ENCODE measurements at places on chromosomes 12 and 14.

GRCh38 chr14:63361790-63362189 lies 43.1 kb upstream of the GPHB5 start:
- no peak for DNase-seq

DNA sequence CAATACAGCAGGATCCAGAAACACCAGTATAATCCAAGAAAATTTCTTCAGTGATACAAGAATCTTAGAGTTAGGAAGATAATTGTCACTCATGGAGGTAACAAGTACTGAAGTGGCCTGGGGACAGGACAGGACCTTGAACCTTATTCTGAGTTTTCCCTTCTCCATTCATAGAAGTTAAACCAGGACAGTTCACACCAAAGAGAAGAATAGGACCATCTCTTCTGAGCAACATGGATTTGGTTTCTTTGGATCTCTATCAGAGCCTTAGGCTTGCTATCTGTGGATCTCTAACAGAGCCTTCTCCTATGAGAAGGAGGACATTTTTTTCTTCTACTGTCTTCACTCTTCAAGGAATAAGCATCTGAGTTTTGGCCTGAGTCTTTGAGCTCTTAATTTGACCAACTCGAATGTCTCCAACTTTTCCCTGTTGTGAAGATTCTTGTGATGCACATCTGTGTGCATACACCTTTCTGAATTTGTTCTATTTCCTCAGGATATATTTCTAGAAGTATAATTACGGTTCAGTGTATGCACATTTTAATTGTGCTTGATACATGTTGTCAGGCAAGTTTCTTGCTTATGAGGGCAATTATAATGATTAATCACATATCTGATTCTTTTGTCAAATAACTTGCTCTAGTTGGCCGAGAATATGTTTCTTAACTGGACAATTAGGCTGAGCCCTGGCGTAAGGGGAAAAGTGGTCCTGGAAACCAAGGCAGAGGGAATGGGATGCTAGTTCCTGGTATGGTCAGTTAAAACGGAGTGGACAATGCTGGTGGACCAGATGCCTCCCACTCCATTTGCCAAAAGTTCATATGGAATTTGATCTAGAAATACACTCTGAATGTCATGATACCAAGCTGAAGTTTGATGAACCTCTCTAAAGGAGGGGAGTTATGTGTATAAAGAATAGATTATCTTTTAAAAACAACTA lies 6.6 kb downstream of the KRT6A start:
- DNase-seq = no peak

DNA sequence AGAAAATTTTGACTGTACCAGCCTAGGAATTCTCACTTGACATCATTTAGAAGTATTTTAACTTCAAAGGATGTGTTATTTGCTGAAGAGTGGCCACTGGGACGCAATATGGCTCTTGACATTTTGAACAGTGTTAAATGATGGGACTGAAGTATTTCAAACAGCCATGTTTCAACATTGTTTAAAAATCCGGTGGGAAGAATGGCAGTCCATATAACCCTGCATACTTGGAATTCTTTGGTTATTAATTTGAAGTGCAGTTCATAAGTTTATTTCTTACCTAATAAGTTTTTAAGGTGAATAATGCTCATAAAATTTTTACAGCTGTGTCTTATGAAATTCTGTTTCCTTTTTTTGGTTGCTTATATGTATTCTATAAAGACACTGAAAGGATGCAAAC lies 8.3 kb downstream of the TMTC2 start:
- no peak for DNase-seq

DNA sequence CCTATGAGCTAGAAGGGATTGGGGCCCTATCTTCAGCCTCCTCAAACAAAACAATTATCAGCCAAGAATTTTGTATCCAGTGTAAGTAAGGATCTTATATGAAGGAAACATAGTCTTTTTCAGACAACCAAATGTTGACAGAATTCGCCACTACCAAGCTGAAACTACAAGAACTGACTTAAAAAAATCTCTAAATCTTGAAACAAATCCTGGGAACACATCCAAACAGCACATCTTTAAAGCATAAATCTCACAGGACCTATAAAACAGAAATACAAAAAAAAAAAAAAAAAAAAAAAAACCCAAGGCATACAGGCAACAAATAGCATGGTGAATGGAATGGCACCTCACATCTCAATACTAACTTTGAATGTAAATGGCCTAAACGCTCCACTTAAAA lies 41.3 kb upstream of the LMNTD1 start:
- no peak for DNase-seq

DNA sequence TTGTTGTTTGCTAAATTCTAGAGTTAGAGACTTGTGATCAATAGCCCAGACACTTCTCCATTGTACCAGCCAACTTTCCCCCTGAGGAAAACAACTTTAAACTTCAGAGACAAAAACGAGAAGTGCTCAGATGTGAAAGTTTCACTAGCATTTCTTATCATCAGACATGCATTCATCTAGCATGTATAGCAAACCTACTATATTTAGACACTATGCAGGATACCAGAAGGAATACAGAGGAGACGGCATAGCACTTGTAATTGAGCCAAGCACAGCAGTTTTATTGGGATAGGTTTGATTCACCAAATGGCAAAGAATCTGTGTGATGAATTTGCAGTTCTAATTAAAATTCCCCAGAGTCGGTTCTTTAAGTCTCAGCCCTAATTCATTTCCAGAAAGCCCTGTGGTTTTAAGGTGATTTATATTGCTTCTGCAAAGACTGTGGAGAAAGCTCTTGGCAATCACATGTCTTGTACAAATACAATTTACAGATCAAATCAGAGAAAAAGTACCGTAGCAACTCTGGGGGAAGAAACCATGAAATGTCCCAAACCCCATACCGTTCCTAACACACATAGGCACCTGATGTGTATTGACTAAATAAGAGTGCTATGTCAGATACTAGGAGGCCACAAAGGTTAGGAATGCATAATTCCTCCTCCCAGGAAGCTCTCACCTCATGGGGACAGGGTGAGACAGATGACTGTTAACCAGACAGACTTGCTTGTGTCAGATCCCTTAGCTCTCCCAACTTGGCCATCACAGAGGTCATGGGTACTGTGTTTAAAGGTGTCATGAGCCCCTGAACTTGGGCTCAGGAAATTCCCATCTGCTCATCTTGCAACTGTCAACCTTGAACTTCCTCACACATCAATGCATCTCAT lies 69.6 kb upstream of the KRAS start:
- DNase-seq = no peak

DNA sequence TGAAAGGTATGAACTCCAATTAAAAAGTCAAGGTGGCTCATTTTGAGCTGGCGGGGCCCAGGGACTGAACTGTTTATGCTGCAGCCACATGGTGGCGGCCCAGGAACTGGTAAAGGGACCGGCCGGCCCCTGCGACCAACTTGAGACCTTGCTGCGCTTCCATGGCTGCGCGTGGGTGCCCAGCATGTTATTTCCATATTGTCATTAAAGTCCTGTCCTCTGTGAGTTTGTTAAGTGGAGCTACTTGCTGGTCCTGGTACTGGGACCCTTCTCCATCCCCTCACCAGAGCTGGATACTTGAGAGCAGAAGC lies 62.3 kb downstream of the BEGAIN start:
- DNase-seq = no peak

DNA sequence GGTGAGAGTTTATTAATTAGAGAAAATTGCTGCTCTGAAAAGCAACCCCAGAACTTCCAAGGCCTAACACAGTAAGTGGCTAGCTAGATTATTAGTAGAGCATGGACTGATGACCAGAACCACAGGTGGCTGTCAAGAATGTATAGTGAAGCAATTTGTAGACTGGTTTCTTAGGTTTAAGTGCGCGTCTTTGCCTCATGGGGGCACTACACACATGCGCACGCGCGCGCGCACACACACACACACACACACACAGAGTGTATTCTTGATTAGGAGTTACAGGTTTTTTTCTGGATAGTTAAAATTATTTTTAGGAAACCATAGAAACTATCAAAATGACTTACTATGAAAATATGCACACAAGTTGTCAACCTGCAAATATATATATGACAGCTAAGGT lies 66.5 kb downstream of the BHLHE41 start:
- no peak for DNase-seq

GRCh38 chr14:58721723-58722122 lies 84.0 kb downstream of the DACT1 start:
- DNase-seq = no peak

DNA sequence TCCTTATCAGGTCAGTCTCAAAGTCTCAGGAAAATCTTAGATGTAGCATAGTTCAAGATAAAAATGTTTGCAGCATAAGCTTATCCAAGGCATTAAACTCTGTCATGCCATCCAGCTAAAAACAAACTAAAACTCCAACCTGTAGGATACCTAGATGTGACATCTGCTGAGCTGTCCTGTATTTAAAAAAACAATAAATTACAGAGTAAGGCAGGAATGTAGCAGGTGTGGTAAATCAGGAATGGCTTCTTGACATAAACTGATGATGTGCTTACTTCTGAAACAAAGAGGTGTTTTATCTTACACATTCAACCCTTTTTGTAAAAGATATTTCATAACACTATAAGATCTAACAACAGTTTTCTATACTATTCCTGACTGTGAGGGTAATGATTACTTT lies 30.6 kb upstream of the DLGAP5 start:
- no peak for DNase-seq

DNA sequence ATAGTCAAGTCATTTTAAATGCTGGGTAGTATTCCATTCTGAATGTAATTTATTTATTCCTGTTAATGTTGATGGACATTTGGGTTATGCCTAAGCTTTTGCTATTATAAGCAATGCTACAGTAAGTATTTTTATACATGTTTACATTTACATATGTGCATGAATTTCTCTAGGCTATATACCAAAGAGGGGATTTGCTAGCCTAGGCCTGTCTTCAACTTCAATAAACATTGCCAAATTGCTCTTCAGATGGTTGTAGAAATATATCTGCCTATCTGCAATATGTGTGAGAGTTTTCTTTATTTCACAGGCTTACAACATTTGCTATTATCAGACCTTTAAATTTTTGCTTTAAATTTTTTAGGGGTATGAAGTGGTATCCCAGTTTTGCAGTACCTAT lies 87.0 kb downstream of the MIPOL1 start:
- no peak for DNase-seq

GRCh38 chr12:6450869-6451347 lies 934 bp upstream of the TAPBPL start:
- DNase-seq = no peak

DNA sequence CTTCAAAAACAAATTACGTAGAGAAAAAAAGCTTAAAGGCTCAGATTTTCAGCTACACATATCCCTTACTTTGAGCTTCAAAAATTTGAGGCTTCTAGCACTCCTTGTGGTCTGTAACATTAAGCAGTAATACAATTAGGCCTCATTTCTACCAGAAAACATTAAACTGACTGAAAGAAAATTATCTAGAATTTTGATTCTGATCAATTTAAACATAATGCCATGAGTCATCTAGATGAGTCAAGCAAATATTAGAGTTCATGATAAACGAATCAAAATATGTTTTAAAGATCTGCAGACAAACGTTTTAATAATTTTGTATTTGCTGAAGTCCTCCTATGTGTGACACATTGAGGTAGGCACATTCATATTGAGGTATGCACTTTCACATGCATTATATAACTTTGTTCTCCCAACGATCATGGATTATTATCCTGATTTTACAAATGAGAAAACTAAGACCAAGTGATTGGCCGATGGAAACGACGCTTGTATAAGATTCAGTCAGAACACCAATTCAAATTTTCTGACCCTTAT lies 4.3 kb downstream of the OSBPL8 start:
- DNase-seq = no peak
